Mammary epithelial cell (primary cell): ENCODE measurements at places on chromosomes 12 and 14.
A peak's percentile ranks its signal among the peaks of the same experiment; 100 is the strongest.

DNA sequence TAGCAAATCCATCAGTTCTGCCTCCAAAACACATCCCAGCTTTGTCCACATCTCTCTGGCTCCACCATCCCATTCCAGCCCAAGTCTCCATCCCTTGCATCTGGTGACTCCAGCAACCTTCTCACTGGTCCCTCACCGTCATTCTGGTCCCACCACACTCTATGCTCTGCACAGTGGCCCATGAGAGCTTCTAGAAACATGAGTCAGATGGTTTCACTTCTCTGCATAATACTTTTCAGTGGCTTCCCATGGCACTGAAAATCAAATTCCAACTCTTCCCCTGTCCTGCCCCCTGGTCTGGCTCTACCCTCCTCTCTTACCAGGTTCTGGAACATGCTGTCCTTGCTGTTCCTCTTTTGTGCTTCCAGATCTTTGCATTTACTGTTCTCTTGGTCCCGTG, 17.2 kb upstream of the C12orf76 start:
- no peak for DNase-seq

DNA sequence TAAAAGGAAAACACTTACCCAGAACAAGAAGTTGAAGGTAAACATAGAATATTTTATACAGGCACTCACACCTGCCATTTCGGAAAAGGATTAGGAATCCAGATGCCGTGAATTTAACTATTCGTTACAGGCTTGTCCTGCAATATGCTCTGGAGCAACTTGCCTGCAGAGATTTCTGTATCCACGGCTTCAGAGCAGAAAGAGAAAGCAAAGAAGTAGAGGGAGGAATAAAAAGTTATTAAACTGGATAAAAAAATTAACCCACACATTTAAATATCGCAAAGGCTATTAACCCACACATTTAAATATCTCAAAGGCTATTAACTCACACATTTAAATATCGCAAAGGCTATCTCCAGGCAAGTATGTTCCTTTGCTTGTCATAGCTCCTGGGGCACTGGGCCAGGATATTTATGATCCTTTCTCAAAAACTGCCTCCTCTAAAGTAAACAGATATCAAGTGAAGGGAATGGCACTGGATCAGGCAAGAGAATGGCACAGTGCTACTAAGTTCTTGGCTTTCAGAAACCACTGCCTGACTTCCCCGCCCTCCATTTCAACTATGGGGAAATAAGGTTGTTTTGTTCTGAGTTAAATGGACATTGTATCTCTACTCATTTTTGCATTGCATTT, at the start of gene TSPAN8:
TSS of gene TSPAN8 (minus strand) at position 399 of the 633 bp plus-strand sequence. CDS start at position 78, 321 bp downstream.
- no peak for DNase-seq

- no peak for DNase-seq
These were observed 271.8 kb downstream of the AEBP2 start for GRCh38 chr12:19710811-19711793.

DNA sequence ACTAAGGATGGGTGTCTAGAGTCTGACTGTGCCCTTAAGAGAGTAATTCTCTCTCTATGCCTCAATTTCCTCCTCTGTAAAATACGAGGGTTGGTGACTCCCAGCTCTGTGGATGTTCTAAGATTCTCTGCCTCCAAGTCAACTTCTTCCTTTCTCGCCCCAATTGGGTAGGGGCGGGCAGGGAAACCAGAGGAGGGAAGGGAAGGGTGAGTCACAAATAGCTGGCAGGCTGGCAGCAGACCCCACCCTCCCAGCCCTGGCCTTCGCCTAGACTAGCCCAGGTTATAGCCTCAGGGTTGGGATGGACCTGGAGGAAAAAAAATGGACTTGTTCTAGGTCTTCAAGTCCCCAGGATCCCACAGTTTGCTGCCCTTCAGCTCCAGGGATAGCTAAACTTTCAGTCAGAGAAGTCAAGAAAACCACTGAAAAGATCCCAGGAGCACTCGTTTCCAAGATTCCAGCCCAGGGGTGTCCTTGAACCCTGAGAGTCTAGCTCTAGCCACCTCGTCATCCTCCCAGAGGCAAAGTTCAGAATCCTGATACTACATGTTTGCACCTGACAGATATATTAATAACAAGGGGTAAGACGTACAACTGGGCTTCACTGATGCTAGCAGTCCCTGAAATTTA, 2.3 kb downstream of the DGKA start:
- peak; percentile 97 for DNase-seq

- DNase-seq, result no peak
These were observed 7.7 kb downstream of the CBX5 start for GRCh38 chr12:54272214-54272613.
